Suprapubic skin (tissue), 4 donors: ENCODE measurements at places on chromosomes 6 and 20. TPM values are rescaled to one million over a fixed set of nuclear protein-coding genes. Genes with fewer than 3 reads are reported as not detected.

DNA sequence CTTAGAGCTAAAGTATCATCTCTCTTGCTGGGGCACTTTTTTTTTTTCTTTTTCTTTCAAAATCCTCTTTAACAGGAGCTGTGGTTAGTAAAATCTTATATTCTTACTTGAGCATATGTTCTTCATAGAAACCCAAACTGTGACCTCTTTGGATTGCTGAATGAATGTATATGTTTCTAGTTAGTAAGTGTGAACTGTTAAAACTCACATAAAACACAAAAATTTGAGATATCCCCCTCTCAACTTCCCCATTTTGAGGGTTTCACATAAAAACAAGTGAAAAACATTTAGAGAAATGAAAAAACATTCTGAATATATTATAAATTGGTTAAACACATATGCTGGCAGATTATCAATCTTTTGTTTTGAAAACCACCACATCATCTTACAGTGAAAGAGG, 78.1 kb downstream of the INSM1 start:
- H3K4me3 ChIP-seq = no peak overlapping the region
- no peaks in the 10 kb centered on the region for H3K36me3 ChIP-seq
- no peak overlapping the region for H3K27ac ChIP-seq
- DNase-seq = no peak
- no peaks in the 10 kb centered on the region for H3K4me1 ChIP-seq

DNA sequence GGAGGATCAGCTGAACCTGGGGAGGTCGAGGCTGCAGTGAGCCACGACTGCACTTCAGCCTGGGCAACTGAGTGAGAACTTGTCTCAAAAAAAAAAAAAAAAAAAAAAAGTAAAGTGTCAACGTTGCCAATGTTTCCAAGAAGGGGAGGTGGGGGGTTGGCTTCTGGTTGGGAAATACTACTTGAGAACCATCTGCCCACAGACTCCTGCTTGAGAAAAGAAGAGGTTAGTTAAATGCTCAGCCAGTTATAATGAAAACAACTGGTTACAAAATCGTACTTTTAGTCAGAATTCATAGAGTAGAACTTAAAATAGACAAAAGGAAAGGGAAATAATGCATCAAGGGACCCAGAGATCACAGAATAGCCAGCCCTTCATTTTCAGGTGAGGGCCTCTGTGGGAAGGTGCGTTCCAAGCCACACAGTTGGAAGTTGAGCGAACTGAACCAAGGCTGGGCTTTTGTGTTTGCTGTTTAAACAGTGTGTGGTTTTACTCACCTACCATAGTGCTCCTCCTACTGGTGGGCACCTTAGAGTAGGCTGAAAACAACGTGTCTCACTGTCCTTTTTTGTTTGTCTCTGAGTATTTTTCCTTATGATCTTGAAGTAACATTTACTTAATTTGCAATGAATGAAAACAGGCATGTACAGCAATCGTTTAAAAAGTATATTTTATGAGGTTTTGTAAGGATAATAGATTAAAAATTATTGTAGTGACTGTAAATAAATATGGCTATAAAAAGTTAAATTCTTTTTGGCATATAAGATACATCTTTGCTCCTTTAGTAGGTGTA, 200.7 kb downstream of the BCAS1 start:
- H3K36me3 ChIP-seq = no peaks in the 10 kb centered on the region
- peaks cover 59% of the 10 kb centered on the region for H3K4me1 ChIP-seq

DNA sequence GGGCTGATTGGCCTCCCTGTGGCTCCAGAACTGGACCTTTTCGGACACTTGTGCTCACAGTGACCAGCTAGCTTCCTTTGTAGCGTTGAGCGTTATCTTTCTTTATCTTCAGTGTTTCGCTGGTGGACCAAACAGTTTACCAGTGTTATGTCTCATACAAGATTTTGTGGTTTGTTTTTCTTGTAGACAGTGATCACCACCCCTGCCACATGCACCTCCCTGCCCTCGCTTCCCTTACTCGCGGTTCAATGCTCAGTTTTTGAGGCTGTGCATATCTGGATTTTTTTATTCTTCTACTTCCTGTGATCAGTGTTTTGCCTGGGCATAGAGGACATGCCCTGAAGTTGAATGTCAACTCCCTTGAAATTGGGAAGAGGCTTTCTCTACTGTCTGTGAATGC, 16.4 kb downstream of the MYT1 start:
- no peak overlapping the region for H3K27ac ChIP-seq
- H3K27me3 ChIP-seq = peaks cover 29% of the 10 kb centered on the region
- H3K4me1 ChIP-seq = no peaks in the 10 kb centered on the region
- H3K36me3 ChIP-seq = no peaks in the 10 kb centered on the region
- H3K4me3 ChIP-seq = no peak overlapping the region

DNA sequence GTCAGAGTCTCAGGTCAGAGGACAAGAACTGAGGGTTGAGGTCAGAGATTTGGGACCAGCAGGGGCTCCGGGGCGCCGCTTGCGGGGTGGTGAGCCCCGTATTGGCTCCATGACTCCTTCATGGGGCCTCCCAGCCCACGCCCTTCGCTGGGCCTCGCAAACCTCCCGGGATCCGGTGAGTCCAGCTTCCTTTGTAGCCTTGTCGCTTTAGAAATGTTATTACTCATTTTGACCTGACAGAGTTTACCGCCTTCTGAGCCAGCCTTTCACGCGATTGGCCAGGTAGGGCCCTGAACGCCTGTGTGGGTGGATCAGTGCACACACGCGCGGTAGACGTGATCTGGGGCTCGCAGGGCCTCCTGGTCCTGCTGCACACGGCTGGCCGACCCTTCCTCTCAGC, 181.1 kb downstream of the ERMARD start:
- no peak overlapping the region for H3K4me3 ChIP-seq
- H3K4me1 ChIP-seq = peaks cover 20% of the 10 kb centered on the region
- H3K36me3 ChIP-seq = no peaks in the 10 kb centered on the region
- peaks cover 2% of the 10 kb centered on the region for H3K27me3 ChIP-seq

GRCh38 chr6:154907291-154907690, 87.8 kb upstream of the TIAM2 start:
- H3K27ac ChIP-seq = no peak overlapping the region
- no peak for DNase-seq
- H3K36me3 ChIP-seq = peaks cover 3% of the 10 kb centered on the region
- H3K4me3 ChIP-seq = no peak overlapping the region
- no peaks in the 10 kb centered on the region for H3K27me3 ChIP-seq

DNA sequence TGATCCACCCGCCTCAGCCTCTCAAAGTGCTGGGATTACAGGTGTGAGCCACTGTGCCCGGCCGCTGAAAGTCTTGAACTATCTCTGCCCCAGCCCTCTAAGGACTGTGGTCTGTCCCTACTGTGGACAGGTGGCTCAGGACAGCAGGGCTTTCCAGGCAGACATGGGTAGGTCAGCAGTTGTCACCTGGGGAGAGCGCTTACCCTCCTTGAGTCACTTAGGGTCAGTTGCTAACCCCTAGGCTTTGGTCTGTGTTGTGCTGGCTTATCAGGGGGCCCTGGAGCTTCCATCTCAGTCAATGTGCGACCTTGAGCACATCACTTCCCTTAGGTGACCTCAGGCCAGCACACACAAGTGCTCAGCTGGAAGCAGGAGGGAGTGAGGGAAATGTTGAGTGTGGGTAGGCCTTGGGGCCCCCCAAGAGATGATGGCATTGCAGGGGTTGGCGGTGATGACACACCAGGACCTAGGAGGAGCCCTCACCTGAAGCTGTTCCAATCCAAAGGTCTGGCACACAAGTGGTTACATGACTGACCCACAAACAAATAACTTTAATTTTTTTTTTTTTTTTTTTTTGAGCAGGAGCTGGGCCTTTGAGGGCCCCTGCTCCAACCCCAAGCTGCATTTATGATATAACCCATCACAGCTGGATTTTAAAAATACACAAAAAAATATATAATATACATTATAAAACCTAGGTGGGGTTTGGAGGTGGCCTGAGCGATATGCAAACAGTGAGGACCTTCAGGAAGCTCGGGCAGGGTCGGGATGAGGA, 5.1 kb downstream of the RPL10A start:
- no peak for DNase-seq
- H3K27ac ChIP-seq = no peak overlapping the region
- H3K27me3 ChIP-seq = no peaks in the 10 kb centered on the region
- peaks cover 62% of the 10 kb centered on the region for H3K36me3 ChIP-seq

DNA sequence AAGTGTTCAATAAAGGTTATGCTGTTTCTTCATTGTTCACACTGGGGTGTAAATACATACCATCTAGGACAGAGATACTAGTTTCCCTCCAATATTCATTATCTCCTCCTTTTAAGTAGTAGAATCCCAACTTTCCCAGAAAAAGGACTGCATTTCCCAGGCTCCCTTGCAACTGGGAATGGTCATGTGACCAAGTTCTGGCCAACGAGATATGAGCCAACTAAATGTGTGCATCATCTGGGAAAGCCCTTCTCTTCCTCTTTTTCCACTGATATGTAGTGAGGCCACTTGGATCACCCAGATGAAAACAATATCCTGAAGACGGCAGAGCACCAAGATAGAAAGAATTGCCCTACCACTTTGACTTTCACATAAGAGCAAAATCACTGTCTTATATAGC, 97.9 kb upstream of the PTPRT start:
- H3K4me1 ChIP-seq = no peaks in the 10 kb centered on the region
- H3K27ac ChIP-seq = no peak overlapping the region
- DNase-seq = no peak

- H3K4me1 ChIP-seq = peaks cover 2% of the 10 kb centered on the region
- DNase-seq = no peak
- H3K4me3 ChIP-seq = no peak overlapping the region
- H3K27me3 ChIP-seq = no peaks in the 10 kb centered on the region
Measured at GRCh38 chr6:21840428-21840827, 246.9 kb downstream of the SOX4 start.

- no peaks in the 10 kb centered on the region for H3K27me3 ChIP-seq
- H3K36me3 ChIP-seq = no peaks in the 10 kb centered on the region
Measured at GRCh38 chr6:14828201-14828611, 417.7 kb upstream of the JARID2 start.

Gene CLDN20
- not detected for total RNA-seq

Gene DEFB132
- total RNA-seq = not detected

Gene MOG
- total RNA-seq = not detected

Gene MSH5
- total RNA-seq = 60.1 TPM

Gene TP53TG5
- 0.32 TPM for total RNA-seq
